ENCODE measurements at places on chromosomes 6 and 20.

- DNase-seq = no peak
These were observed 95.4 kb downstream of the MAP3K5 start for GRCh38 chr6:136696783-136697364.

DNA sequence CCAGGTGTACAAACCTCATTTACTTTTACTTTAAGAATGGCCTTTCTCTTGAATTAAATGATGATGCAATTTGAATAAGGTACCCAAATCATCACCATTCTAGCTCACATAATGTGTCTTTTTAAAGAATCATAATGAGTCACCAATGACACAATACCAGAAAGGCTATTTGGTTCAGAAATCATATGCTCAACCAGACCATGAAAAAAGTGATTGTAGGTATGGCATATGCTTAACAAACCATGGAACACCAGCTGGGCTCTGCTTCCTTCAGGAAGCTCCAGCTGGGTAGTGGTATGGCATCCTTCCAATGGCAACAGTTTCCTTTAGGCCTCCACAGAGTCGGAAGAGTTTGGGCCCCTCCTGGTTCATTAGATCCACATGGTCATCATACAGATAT lies 128.2 kb downstream of the FRK start:
- no peak for DNase-seq

DNA sequence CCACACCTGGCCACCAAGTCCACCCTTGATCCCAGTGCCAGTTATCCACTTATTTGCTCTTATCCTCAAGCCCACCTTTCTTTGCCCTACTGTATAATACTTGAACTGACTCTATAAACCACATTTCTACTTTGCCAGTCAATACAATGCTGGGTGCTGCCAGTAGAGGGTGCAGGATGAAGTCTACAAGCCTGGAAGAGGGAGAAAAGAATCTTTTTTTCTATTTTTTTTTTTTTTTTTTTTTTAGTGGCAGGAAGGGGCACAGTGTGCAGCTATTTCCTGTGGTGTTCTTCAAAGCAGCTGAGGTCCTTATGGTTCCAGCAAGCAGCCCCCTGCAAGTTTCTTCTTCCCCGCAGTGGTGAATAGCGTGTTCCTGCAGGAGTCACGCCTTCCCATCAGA lies 22.2 kb upstream of the GABRR1 start:
- DNase-seq = no peak

- no peak for DNase-seq
These were observed 132.1 kb upstream of the KCNG1 start for GRCh38 chr20:51154708-51155690.

- no peak for DNase-seq
These were observed 1.2 kb downstream of the PANK2 start for GRCh38 chr20:3890398-3890751.

Measured in activated CD4-positive, CD25-positive, alpha-beta regulatory T cell (primary cell).